ENCODE measurements at places on chromosomes 6 and 20. TPM values are rescaled to one million over a fixed set of nuclear protein-coding genes. Genes with fewer than 3 reads are reported as not detected.

Gene ARFRP1
- total RNA-seq = 36.9 TPM

Gene OR12D1
- total RNA-seq = not detected

Gene CST2
- not detected for total RNA-seq

Gene PTPRT
- 1.6 TPM for total RNA-seq

Gene CALHM4
- not detected for total RNA-seq

Gene CEP43
- 27.3 TPM for total RNA-seq

Gene CD24
- total RNA-seq = 592 TPM

Gene TUBB1
- total RNA-seq = 5.8 TPM

Gene IMPG1
- 0.64 TPM for total RNA-seq

Gene BLTP3A
- total RNA-seq = 12.0 TPM

Gene TMEM14C
- total RNA-seq = 78.5 TPM

Gene C6orf52
- total RNA-seq = 0.47 TPM

Gene TNFRSF6B
- total RNA-seq = 4.3 TPM

Gene GSTA4
- 48.4 TPM for total RNA-seq

Gene ADTRP
- 3.7 TPM for total RNA-seq

Gene TCF15
- total RNA-seq = 2.0 TPM

Gene HMGA1
- 50.6 TPM for total RNA-seq

Gene TXLNB
- total RNA-seq = 24.2 TPM

Gene RPS6KA2
- 33.5 TPM for total RNA-seq

Gene POU5F1
- 11.4 TPM for total RNA-seq

Gene FAXC
- total RNA-seq = 2.4 TPM

Gene TPBG
- total RNA-seq = 32.2 TPM

Gene CLDN20
- total RNA-seq = 0.29 TPM

Gene GNRH2
- total RNA-seq = not detected

Gene RIPPLY2
- total RNA-seq = not detected

Gene OVOL2
- 1.7 TPM for total RNA-seq

Gene FABP7
- total RNA-seq = not detected

Gene PRSS35
- 21.8 TPM for total RNA-seq

Gene LHFPL5
- total RNA-seq = not detected

Gene VNN1
- 0.35 TPM for total RNA-seq

Gene ZSCAN9
- total RNA-seq = 16.6 TPM

Gene KCNK5
- 6.9 TPM for total RNA-seq

Gene RBM38
- 73.6 TPM for total RNA-seq

Gene BPI
- 6.4 TPM for total RNA-seq

Gene ESR1
- 3.5 TPM for total RNA-seq

Gene PACRG
- 13.3 TPM for total RNA-seq

Gene TPX2
- 16.1 TPM for total RNA-seq

Gene CPXM1
- 146 TPM for total RNA-seq

Gene FAM209A
- total RNA-seq = not detected

Gene CBFA2T2
- total RNA-seq = 23.0 TPM

Gene PRELID3B
- 53.0 TPM for total RNA-seq

Gene TRIM15
- total RNA-seq = 0.47 TPM

Gene UBE2J1
- total RNA-seq = 33.3 TPM

Gene NRSN1
- 0.12 TPM for total RNA-seq

Gene LAMA2
- 90.8 TPM for total RNA-seq

Gene TAB2
- total RNA-seq = 44.7 TPM

Gene ADGRG6
- total RNA-seq = 37.0 TPM

Gene KCNG1
- total RNA-seq = 5.8 TPM

Gene OR2B6
- 0.23 TPM for total RNA-seq

Gene TRIM26
- 30.3 TPM for total RNA-seq

Gene HLA-DOA
- 11.0 TPM for total RNA-seq

Gene PHACTR1
- 13.8 TPM for total RNA-seq

Measured in metanephros (tissue), 2 donors.